Activated effector memory CD4-positive, alpha-beta T cell treated with Interleukin-2 at 50 U/mL for 16 hours (primary cell): ENCODE measurements at places on chromosomes 4 and X.

GRCh38 chr4:167234316-167234881, at the start of gene SPOCK3:
TSS of gene SPOCK3 (minus strand) at chr4:167234494.
- DNase-seq, result no peak

- no peak for DNase-seq
Observed at GRCh38 chrX:133580625-133581024, 165.3 kb upstream of the GPC4 start.

- DNase-seq, result no peak
Observed at GRCh38 chr4:147981305-147981704, 249.4 kb downstream of the ARHGAP10 start.

DNA sequence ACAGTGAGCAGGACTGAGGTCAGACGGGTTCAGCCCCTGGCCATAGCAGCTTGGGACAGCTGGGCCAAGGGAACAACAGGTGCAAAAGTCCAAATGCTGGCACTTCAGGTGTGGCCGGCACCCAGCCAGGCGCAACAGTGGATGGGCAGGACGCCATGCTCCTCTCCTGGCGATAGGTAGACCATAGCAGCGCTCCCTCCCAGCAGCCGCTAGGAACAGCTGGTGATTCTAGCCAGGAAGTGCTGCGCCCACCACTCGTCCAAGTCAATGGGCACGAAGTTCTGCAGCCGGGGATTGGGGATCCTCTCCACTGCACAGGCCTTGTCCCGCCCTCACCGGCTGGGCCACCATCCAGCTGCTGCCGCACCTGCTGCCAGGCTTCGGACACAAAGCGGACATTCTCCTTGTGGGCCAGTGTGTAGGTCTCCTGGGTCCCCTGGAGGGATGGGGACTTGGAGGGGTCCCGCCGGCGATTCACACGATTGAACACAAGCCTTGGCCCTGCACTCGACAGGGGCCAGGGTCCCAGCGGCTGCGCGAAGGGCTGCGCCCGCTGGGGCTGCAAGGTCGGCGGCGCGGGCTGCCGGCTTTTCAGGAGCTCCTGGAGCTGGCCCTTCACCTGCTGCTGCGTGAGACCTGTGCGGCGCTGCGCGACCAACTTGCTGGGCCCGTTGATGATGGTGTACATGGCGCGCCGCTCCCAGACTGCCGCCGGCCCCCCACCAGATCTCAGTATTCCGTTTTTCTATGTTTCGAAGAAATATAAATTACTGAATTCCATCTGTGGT, 227.5 kb upstream of the STK26 start:
- DNase-seq, result no peak
